CD4-positive, alpha-beta T cell treated with Interferon gamma for 1 hour (primary cell): ENCODE measurements at places on chromosomes 5 and 9.

GRCh38 chr5:105677291-105677690, 1993.4 kb downstream of the EFNA5 start:
- no peak for DNase-seq

- DNase-seq, result no peak
Observed at GRCh38 chr9:138118601-138119071, 241.1 kb downstream of the CACNA1B start.

GRCh38 chr5:178383919-178384815, 151.6 kb upstream of the PHYKPL start:
- DNase-seq, result no peak

- DNase-seq, result no peak
Observed at GRCh38 chr9:124960409-124960752, 19.5 kb upstream of the GOLGA1 start.

DNA sequence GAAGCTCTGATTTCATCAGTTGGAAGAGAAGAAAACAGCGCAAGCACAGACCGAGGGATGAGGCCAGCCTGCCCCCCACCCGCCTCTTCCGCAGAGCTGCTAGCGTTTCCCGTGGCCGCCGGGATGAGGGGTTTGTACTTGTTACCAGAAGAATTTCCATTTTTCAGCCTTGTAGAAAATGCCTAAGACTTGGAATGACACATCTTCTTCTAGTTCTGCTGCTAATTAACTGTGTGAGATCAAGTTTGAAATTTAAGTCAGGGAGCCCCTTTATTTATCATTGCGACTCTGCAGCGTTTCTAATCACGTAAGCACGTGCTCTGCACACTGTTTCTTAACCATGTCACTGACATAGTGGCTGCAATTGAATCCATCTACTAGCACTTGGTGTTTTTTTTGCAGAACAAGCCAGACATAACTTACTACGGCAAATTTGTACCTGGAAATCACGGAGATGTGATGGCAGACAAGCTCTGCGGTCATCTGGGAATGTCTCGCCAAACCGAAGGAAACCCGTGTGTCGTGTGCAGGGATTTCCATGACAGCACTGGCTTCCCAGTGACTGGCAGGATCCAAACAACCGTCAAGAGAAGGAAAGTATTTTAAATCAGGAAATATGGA, 41.8 kb upstream of the ROR2 start:
- DNase-seq, result no peak

DNA sequence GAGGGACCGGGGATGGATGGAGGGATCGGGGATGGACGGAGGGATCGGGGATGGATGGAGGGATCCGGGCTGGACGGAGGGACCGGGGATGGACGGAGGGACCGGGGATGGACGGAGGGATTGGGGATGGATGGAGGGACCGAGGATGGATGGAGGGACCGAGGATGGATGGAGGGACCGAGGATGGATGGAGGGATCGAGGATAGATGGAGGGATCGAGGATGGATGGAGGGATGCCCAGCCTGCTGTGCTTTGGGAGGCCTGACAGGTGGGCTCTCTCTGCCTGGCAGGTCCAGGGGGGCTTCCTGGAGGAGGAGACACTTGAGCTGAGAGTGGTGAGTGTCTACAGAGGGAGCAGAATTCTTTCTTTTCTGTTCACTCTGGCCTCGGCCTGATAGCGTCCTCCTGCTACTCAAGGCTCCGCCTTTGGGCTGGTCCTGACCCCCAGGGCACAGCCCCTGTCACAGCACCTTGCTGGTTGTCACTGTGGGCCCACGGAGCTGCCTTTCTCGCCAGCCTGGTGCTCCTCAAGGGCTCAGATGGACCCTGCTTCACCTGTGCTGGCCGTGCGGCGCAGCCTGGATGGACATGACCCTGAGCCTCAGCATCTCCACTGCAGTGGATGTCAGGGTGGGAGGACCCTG, 42.2 kb upstream of the RNF130 start:
- DNase-seq, result no peak

- no peak for DNase-seq
Observed at GRCh38 chr9:17993024-17993423, 414.2 kb downstream of the SH3GL2 start.

- DNase-seq, result no peak
Observed at GRCh38 chr5:125814119-125814518, 609.1 kb upstream of the GRAMD2B start.

DNA sequence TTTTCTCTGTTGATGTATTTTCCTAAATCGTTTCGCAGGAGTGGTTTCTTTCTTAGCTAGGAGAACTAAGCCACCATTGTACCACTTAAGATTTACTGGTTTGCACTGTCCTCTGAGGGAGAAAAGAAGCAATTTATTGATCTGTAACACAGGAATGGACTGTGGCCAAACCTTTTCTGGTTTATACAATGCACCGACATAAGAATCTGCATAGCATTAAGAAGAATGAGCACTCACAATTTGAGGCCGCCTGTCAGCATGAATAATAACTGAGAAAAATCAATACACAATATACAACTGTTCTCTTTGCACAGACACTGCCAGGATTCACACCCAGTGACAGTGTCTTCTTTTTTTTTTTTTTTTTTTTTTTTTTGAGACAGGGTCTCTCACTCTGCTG, 168.6 kb upstream of the DMRT1 start:
- no peak for DNase-seq

GRCh38 chr5:1814183-1815020, 13.2 kb downstream of the NDUFS6 start:
- DNase-seq, result no peak

- no peak for DNase-seq
Observed at GRCh38 chr9:132798817-132799790, 79.0 kb downstream of the AK8 start.

GRCh38 chr9:78028926-78029325, 2.7 kb downstream of the GNAQ start:
- DNase-seq, result no peak

GRCh38 chr5:124060413-124061067, 548.6 kb downstream of the CSNK1G3 start:
- DNase-seq, result no peak

DNA sequence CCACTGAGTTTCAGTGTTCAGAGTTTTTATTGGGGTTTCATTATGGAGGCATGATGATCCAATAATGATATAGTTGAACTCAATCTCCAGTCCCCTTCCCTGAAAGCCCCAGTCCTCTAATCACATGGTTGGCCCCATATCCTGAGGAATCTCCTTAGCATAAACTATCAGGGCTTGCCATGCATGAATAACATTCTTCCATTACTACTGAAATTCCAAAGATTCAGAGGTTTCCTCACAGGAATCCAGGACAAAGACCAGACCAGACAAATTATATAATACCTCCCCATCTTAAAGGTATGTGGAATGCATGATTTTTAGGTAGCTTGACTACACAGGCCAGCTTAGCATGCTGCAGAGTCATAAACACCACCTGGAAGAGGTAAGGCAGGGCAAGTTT, 15.5 kb upstream of the LRRTM2 start:
- DNase-seq, result no peak

DNA sequence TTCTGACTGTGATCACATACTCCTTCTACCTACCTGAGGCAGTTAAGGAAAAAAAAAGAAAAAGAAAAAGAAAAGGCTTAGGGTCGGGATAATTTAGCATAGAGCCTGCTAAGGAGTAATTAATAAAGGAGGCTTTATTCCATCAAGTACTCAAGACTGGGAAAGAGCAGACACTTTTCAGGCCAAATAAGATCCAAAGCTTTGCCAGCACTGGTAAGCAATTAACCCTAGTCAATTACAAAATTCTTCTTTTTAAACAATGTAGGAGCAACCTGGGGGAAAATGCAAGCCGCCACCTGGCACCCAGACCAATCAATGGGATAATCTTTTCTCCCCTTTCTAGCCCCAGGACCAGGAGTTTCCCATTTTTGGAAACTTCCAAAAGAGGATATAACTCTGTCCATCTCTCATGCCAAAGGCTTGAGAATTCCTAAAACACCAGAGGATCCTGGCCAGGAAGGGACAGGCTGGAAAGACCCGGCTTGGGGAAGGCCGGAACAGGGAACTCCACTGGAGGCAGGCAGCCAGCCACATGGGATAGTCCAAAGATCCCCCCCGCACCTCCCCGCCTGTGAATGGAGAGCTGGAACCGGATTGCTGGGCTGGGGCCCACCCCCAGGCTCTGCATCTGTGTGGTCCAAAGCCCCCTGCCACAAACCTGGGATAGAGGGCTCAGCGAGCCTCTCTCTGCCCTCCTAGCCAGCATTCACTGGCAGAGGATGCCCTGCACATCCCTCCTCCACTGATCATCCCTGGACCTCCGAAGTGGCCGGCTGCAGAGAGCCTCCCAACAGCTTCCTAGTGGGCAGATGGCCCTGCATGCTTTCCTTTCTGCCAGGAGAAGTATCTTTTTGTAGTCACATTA, 117.8 kb downstream of the ZNF354C start:
- DNase-seq, result no peak

DNA sequence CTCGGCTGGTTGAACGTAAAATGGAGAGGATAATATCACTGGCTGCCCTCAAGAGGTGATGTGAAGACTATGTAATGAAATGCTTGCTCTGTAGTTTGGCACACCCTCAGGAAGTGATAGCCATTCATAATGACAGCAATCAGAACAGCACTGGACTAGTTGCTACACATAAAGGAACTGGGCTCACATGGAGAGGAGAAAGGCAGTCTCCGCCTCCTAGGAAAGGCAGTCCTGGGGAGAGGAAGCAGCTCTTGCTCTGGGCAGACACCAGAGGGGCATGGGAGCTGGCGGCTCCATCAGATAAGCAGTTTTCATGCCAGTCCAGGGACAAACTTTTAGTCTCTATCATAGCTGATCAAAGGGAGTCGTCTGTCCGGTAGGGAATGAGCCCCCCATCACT, 46.9 kb downstream of the ARHGEF37 start:
- no peak for DNase-seq

DNA sequence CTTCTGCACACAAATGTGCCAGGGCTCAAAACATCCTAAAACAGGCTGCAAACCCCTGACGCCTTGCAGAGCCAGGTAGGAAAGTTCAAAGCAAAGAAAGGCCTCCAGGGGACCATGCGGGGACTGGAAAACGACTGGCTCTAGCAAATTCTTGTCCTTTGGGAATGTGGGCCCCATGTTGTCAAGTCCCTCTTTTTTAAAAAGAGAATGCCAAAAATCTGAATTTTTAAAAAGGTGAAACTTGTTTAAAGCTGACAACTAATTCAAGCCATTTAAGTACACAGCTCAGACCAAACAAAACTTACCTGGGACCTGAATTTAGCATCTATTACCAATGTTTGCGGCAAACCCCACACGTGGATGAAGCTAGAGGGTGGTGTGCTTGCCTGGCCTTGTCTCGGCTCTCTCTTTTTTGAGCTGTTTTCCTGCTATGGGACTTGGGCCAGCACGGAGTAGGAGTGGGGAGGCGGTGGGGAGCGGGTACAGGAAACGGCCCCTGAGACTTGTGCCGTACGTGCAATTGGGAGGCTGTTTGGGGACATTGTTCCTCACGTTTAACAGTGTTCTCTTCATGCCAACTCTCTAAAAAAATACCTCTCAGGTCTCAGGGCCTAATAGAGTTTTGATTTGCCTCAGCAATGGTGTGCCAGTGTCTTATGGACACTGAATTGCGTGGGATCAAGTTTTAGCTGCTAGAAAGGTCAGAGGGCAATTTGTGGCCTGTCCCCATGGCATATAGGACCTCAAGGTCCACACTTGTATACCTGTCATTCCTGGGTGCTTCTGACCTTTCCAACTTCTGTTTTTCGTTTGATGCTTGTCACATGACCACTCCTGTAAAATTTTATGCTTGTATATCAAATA, 15.1 kb upstream of the PHF19 start:
- DNase-seq, result no peak

DNA sequence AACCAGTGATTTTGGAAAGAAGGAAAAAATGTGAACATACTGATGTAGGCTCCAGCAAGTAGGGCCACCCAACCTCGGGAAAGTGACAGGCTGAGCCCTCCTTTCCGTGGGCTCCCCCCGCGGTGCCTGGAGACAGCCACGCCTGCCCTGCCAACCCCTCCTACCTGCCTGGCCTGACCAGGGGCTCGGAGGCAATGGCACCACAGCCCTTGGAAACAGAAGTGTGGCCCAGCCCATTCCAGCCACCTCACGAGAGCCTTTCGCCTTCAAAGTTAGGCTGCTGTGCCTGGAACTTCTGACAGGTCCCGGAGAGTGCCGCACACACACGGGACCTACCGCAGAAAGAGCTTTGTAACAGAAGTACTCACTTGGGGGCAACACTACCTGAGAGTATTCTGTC, 49.5 kb upstream of the LRRC14B start:
- DNase-seq, result no peak

DNA sequence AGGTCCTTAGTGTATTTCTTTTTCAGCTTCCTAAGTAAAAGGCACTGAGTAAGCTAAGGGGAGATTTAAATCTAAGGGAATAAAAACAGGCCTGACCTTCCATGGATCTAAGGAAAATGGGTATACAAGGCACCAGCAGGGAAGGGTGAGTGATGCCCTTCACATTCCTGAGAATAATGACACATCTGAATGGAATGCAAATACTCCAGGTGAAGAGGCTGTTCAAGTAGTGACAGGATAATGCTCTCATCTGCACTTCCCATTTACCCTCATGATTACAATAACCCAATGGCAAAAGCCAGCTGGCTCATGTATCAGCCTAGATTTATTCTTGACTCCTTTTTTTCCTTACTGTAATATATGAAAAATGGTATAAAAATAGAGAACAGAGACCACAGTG, 216.2 kb upstream of the ACTBL2 start:
- DNase-seq, result no peak

GRCh38 chr9:121593066-121593465, 58.4 kb upstream of the DAB2IP start:
- no peak for DNase-seq

DNA sequence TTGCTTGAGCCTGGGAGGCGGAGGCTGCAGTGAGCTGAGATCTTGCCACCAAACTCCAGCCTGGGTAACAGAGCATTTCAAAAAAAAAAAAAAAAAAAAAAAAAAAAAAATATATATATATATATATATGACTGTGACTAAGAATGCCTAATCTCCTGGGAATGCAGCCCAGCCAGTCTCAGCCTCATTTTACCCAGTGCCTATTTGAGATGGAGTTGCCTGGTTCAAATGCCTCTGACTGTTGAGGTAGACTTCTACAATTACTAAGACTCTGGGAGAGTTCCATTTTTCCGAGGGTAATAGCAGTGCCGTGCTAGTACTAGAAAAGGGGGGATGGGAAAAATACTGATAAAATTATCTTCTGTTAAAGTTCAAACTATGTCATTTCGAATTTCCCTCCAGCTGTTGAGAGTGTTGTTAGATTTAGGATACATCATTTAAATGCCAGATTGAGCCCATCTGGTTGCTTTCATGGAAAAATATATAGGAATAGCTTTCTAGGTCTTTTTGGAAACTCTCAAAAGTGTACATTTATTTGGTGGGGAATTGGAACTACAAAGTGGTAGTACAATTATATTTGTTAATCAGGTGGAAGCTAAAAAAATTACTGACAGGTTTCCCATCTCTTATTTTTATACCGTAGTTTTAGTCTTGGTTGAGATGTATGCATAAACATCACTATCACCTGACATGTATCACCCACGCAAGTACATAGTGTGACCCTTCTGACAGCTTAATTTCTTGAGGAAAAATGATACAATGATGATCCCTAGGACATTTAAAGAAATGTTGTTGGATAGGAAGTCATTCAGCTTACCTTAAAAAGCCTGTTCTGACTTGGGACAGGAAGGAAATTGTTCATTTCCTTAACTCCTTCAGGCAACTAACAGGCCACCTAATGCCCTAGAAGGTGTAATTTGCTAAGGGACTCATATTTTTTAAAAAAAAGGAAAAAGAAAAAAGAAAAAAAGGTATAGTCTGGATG, 214.9 kb downstream of the ADAMTSL1 start:
- DNase-seq, result no peak

GRCh38 chr5:52694648-52695047, 93.1 kb upstream of the ITGA1 start:
- no peak for DNase-seq

- DNase-seq, result no peak
Observed at GRCh38 chr5:148090773-148091250, 27.0 kb downstream of the SPINK5 start.

- DNase-seq, result no peak
Observed at GRCh38 chr9:98985596-98985995, 41.9 kb downstream of the COL15A1 start.
